HEK293T (cell line): ENCODE measurements at places on chromosomes 5 and 9.

- DNase-seq, result no peak
Measured at GRCh38 chr9:79395755-79396154, 176.0 kb upstream of the TLE4 start.

DNA sequence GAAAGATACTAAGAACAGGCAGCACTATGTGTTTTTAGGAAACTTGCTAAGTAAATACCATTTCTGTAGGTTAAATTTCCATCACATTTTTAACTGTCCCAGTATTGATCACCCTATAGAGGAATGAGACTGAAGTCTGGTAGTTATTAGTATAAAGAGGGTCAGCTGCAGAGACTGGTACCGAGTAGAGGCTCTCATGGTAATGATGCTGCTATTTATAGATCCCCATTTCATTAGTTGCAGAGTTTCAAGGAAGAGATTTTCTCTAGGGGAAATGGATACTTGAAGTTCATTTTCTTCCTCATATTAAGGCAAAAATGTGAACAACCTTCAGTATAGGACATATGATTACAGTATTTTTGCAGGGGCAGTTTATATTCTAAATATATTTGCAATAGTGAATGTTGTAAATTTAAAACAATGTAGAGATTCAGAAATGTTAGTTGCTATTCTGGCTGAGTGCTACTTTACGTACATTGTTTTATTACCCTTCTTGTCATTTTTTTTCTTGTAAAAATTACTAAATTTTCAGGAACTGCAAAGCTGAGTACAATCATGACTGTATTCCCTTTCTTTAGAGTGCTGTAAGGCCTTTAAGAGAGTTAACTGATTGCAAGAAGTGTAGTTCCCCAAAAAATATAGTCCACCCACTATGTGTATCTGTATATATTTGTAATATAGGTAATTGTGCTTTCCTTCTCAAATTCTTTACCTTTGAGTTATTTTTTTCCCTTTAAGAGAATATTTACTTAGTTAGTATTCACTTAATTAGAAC, 14.7 kb downstream of the PBX3 start:
- DNase-seq, result no peak

DNA sequence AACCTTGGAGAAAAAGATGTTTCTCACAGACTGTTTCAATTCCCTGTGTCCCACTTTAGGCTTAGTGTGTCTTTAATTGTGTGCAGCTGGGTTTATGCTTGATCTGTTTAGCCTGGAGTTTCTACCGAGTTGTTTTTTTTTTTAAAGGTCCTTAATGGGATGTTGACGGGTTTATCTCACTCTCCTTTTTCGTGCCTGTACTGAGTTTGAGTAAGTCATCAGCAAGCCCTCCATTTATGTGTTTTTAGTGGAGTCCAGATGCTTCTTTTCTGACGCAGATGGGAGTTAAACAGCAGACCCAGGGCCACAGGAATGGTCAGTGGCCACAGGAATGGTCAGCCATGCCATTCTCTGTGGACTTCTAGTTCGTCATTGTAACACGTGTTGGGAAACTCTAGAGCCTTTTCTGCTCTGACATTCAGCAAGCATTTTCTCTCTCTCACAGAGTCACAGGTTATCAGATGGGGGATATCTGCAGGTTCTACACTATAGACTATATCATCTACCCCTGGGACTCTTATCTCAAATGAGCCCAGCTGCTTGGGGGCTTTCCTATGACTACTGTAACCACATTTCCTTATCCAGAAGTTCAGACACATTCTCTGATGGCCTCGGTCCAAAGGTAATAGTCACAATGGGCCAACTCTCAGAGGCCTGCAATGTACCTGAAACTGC, 190.5 kb downstream of the TTLL11 start:
- DNase-seq, result no peak

GRCh38 chr5:132310141-132310834, 16.1 kb downstream of the SLC22A4 start:
- no peak for DNase-seq
